MCF 10A (cell line): ENCODE measurements at places on chromosomes 3 and 15.
A peak's percentile ranks its signal among the peaks of the same experiment; 100 is the strongest.

DNA sequence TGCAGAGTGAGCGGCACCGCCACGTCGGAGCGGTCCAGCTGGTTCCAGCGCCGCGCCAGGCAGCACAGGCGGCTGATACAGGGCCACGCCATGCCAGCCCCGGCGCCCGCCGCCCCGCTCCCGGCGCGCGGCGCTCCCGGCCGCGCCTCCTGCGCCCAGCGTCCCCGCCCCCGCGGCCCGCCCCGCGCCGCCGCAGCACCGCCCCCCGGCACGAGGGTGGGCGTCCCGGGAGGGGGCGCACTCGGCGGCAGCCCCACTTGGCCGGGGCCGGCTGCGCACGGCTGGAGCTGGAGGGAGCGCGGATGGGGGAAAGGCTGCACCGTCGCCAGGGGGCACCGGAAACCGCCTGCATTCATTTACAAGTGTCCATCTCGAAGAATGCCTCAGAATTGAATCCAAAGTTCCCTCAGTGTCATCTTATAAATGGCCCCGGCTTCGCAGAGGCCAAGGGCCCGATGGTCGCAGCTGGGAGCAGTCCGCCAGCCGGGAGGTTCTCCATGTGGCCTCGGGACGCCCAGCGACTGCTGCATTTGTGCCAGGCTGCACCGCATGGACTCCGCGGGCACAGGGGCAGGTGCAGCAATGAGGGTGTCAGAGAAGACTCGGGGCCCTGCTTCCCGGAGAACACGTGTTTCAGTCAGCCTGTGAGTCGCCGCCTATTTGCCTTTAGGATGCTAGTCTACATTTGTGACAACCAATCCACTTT is at the start of gene MAP6D1:
TSS of gene MAP6D1 (minus strand) at position 122 of the 706 bp plus-strand sequence. CDS start at position 92, 30 bp downstream.
- peak; percentile 28 for DNase-seq

DNA sequence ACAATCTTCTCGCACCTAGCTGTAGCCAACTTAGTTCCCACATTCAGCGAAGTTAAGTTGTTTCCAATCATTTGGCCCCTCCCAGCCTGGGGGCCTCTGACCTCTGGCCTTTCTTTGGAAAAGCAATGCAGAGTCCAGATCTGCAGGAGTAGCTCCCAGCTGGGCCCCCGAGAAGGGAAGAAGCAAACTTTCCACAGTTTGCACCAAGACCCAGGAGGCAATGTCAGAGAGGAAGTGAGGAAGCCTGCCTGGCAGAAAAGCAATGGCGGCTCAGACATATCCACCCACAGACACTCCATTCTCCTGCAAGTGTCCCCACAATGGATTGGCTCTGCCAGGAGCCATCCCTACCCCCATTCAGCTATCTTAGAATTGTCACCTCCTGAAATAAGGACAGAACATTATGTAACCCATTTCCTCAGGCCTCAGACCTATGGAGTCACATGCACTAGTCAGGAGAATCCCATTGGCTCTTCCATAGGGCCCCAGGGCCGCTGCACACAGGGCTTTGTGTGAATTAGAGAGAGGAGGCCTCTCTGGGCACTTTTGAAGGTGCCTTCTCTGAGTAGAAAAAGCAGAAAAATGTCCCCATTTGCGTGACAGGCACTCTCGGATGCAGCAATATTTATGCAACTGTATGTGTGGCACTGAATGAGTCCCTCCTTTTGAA is 3.0 kb upstream of the BUB1B start:
- DNase-seq = no peak

DNA sequence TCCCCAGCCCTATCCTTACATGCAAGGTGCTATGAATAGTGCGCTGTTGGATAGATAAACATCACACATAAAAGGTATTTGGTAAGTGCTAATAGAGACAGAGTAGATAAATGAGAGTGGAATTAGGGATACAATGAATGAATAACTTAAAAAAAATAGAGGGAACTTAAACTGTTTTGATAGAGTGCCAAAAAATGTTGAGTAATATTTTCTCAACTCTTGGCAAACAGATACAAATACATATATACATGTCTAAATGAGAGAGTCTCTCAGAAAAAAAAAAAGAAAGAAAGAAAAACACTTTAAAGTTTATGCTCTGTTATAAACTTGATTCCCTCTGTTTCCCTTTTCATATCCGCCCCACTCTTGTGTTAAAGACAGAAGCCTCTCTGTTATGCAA is 667.4 kb downstream of the ROBO2 start:
- peak; percentile 60 for DNase-seq

- no peak for DNase-seq
These were observed 54.7 kb upstream of the TRPM1 start for GRCh38 chr15:31156226-31156625.

GRCh38 chr3:148884261-148884660 is 19.2 kb downstream of the CPA3 start:
- DNase-seq = no peak

DNA sequence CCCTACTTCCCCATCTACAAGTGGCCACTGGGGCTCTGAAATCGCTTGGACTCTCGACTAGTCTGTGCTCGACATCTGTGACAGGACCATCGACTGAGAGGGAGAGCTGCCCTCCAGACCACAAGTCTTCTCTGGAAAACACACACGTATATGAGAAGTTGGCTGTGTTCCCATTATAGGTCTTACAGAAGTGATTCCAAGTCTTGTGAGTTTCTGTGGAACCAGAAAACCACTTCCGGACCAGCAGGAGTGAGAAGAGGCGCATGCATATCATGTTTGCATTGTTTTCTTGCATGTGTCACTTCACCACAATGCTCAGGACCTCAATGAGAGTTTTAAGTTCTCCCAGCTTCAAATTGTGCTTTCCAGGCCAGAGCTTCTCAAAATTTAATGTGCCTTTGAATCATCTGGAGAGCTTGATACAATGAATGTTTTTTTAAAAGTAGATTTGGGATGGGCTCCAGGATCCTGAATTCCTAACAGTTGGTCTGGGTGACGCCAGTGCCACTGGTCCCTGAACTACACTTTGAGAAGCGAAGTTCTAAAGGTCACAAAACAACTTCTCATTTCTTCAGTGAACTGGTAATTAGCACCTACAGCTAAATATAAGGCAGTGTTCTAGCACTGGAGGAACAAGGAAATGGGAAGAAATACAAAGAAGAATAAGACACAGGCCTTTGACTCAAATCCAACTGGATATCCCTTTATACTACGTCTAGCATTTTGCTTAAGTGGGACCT is 15.7 kb downstream of the LIPC start:
- DNase-seq = no peak

DNA sequence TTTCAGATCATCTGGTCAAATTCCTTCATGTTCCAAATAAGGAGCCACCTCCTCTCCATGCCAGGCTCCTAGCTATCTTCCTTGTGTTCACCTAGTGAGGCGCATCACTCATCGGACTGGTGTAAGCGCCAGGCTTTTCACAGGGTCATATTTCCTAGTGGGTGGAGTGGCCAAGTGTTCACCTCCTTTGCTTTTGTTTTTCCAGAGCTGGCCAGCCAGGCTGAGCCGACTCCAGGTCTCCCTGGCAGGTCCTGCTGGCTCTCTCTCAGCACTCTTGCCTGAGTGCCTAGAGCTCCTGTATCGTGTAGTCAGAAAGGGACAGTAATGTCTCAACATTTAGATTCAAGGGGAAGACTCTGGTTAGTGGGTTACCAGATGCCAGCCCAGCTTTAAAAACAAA is 31.0 kb downstream of the HEG1 start:
- DNase-seq = no peak

DNA sequence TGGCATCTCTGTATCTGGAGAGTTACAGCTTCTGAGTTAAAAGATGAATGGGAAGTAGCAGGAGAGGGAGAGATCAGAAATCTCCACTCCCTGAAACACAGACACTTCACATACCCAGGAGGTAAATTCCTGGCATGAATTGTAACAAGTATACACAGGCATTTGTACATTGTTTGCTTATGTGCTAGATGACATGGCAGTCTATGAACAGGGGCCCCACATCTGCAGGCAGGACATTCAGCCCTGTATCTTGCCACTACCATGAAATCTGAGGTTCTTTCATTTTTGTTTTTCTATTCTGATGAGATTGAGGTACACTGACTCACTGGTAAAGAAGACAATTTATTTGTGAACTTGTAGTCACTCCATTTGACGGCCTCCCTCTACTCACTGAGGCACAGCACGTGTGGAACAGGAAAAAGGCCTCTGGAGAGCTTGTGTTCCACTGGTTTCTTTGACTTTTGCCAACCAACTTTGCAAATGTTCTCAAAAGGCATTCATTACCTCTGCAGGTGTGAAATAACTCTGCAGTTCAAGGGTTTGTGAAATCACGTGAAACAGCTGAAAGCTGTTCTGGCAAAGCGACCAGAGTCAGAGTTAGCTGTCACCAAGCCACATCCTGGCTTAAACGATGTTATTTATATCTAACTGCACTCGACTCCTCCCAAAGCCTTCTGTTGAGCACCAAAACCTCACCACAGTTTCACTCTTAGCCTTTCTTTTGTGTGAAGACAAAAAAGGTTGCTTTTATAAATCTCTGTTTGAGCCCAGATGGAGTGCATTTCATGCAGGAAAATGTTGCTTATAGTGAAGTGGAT is 401.3 kb upstream of the CFAP20DC start:
- DNase-seq = no peak

DNA sequence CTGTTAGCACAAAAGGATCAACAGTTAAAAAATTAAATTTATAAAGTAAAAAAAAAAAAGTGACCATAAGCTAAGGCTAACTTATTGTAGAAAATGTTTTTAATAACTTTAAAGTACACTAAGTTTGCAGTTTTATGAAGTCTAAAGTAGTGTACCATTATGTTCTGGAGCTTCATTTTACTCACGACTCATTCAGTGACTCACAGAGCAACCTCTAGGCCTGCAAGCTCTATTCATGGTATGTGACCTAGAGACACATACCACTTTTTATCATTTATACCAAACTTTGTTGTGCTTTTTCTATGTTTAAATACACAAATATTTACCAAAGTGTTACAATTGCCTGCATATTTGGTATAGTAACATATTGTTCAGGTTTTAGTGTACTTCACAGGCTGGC is 1552.3 kb downstream of the OTOL1 start:
- no peak for DNase-seq

DNA sequence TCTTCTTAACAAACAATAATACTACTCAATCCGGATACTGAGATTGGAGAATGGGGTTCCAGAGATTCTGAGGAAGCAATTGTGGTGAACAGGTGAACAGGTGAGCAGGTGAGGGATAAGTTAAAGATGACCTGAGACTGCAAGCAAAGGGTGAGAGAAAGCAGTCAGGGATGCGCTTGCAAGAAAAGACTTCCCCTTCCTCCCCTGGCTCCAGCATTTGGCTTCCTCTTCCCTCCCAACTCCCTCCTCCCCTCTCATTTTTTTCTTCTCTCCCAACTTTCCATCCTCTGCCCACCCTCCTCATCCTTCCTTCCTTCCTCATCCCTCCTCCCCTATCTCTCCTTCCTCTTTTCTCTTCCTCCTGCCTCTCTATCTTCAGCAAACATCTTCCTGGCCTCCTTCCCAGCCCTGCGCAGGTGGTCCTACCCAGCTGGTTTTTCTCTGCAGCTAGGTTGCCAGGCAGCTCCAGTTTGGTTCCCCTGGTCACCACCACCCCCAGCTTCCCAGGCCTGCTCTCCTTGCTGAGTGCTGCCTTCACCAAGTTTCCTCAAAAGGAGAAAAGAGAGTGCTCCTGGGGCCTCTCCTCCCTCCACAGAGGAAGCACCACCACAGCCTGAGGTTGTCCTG is 10.4 kb upstream of the VIPR1 start:
- no peak for DNase-seq

- DNase-seq = no peak
These were observed 486.7 kb downstream of the IL5RA start for GRCh38 chr3:2623436-2623835.

- peak; percentile 14 for DNase-seq
These were observed 6.8 kb upstream of the GATA2 start for GRCh38 chr3:128499724-128500275.

DNA sequence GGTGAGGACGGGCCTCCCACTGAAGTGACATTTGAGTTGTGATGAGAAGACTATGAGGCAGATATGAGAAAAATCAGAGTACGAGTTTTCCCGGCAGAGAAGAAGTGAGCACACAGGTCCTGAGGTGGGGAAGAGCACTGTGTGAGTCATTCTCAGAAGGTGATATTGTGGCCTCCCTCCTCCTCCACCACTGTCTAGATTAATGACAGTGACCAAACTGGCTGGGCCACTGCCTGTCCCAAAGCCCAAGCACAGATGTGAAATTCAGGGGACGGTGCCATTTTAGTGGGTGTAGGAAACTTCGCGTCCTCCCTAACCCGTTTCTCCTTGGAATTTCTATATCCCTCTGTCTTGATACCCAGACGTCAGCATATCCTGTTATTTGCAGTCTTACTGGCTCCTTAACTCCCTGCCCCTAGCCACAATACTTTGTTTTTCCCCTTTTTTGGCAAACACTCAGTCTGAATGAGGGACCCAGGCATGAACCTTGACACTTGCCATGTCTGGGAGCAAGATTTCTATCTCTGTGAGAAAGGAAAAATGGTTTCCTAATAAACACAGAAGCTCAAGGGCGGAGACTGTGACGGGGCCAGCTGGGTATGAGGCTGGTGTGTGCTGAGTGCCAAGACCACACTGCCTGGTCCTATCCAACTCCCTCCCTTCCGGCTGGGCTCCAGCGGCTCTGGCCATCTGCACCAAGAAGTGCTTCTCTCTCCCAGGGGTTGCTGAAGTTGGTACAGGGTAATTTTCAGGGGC is 15.2 kb downstream of the PRICKLE2 start:
- no peak for DNase-seq

- DNase-seq = no peak
These were observed 47.7 kb downstream of the ZNF385D start for GRCh38 chr3:21703291-21703690.

DNA sequence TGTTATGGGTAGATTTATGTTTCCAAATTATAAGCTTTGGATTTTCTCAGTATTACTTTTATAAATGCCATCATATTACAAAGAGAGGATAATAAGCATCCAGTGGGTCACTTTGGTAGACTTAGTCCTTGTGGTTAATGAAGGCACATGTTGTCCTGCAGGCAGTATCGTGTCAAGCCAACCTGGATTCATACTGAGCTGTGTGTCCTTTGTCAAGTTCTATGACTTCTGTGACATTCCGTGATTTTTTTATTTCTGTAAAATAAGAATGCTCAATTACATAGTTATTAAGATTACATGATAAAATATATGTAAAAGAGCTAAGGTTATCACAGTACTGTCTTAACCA is 257.7 kb downstream of the RBMS3 start:
- no peak for DNase-seq

DNA sequence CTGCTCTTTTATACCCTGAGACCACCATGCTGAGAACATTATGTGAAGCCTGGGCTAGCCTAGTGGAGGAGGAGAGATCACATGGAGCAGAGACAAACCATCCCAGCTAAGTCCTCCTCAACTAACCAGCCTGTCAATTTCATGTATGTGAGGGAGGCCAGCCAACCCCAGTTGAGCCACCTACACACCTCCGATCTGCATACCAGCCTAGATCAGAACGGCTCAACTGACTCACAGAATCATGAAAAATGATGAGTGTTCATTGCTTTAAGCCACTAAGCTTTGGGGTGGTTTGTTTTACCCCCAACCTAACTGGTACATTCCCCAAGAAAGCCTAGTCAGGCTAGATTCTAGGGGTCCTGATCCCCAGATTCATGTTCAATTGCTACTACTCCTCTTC is 19.4 kb upstream of the CA12 start:
- no peak for DNase-seq

DNA sequence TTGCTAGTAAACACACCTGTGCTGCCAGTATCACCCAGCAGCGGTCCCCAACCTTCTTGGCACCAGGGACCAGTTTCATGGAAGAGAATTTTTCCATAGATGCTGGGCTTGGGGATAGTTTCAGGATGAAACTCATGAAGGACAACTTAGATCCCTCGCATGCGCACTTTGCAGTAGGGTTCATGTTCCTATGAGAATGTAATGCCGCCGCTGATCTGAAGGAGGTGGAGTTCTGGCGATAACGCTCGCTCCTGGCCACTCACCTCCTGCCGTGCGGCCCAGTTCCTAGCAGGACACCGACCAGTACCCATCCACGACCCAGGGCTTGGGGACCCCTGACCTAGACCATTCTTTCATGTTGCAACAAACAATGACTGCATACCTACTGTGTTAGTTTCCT is 89.7 kb downstream of the TOP2B start:
- DNase-seq = no peak
